ENCODE measurements at places on chromosomes 2 and 18.

DNA sequence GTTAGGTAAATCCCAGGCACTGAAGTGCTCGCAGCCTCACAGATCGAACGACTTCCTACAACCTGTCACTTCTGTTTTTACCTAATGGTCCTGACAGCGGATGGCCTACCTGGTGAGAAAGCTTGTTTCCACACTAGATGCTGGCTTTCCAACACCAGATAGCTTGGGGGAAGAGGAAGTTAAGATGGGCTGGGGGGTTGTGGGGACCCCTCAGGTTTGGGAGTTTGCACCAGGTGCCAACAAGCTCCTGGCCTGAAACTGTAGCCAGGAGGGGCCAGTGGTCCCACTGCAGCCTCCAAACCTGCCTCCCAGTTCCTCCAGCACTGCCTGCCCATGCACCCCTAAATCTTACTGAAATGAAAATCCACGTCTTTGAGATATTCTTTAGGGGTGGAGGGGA lies 3.9 kb downstream of the TMEM185B start:
- no peak for DNase-seq

DNA sequence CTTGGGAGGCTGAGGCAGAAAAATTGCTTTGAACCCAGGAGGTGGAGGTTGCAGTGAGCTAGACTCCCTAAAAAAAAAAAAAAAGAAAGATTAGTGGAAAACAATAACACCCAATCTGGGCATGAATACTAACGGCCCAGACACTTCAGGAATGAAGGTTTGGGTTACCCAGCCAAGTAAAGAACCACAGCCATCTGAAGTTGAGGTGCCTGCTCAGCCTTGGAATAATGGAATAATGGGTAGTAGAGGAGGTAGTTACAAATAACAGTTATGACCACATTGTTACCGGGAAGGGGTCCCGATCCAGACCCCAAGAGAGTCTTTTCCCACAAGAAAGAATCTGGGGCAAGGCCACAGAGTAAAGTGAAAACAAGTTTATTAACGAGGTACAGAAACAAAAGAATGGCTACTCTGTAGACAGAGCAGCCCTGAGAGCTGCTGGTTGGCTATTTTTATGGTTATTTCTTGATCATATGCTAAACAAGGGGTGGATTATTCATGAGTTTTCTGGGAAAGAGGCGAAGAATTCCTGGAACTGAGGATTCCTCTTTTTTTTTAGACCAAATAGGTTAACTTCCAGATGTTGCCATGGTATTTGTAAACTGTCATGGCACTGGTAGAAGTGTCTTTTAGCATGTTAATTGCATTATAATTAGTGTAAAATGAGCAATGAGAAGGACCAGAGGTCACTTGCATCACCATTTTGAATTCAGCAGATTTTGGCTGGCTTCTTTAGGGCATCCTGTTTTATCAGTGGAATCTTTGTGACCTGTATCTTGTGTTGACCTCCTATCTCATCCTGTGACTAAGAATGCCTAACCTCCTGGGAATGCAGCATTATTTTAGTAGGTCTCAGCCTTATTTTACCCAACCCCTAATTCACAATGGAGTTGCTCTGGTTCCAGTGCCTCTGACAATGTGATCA lies 96.2 kb upstream of the HAAO start:
- DNase-seq = no peak

GRCh38 chr2:242002944-242003343 lies 133.4 kb downstream of the RTP5 start:
- no peak for DNase-seq

- DNase-seq = no peak
These were observed 124.8 kb upstream of the ITGB6 start for GRCh38 chr2:160324917-160325316.

DNA sequence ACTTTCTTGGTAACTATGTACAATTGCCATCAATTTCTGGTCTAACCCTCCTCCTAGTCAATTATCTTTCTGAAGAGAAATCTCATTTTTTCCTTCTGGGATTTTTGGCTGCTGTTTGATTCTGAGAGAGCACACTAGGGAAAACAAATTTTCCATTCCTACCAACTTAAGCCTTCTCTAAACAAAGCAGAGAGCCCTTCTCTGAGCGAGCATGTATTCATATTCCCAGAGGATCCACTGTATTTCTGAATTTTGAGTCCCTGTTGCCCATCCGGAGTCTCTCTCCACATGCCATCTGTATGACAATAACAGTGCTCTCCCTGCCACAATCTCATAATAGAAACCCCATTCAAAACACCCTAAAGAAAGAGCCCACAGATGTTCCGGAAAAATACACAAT lies 78.5 kb downstream of the MAIP1 start:
- DNase-seq = no peak

DNA sequence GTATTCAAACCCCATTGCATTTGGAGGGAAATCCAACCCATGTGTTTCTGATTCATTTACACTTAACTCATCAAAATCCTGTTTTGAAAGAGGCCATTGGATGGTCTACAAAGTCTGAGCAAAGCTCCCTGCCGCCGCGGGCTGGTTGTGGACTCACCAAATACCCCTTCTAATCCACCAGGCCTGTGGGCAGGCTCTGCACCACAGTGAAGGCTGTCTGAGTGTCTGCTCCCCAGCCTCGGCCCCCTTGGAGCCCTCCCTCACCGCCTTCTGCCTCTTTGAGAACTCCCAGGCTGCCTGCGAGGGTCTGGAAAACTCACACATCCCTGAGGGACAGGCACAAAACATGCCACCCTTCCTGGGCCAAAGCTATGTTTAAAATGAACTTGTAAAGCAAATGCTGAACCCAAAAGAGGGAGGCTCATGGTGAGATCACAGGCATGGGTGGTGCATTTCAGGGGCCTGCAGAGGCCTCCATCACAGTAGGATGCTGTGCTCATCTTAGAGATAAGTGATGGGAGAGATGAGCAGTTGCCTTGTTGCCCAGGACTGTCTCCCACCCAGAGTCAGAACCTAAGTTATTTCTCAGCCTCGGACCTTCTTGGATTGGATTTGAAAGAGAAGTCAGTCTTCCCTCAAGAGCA lies 225.0 kb downstream of the CYP26B1 start:
- DNase-seq = no peak
